ENCODE measurements at places on chromosomes 7 and 10. TPM values are rescaled to one million over a fixed set of nuclear protein-coding genes. Genes with fewer than 3 reads are reported as not detected.

Gene CAV1
- total RNA-seq = 611 TPM

Gene ABCF2
- total RNA-seq = 41.9 TPM

- H3K36me3 ChIP-seq = no peaks in the 10 kb centered on the region
- no peak overlapping the region for H3K27ac ChIP-seq
- no peak for DNase-seq
- H3K4me1 ChIP-seq = peaks cover 12% of the 10 kb centered on the region
Measured at GRCh38 chr7:139999516-139999915, 63.2 kb downstream of the PARP12 start.

Gene CCL26
- total RNA-seq = 2.0 TPM

Gene IRF5
- total RNA-seq = 7.6 TPM

- no peak overlapping the region for H3K27ac ChIP-seq
- no peak overlapping the region for H3K4me3 ChIP-seq
- H3K27me3 ChIP-seq = no peaks in the 10 kb centered on the region
- no peak for DNase-seq
Measured at GRCh38 chr10:42924484-42924883, 141.9 kb downstream of the BMS1 start.

Gene OPALIN
- not detected for total RNA-seq

DNA sequence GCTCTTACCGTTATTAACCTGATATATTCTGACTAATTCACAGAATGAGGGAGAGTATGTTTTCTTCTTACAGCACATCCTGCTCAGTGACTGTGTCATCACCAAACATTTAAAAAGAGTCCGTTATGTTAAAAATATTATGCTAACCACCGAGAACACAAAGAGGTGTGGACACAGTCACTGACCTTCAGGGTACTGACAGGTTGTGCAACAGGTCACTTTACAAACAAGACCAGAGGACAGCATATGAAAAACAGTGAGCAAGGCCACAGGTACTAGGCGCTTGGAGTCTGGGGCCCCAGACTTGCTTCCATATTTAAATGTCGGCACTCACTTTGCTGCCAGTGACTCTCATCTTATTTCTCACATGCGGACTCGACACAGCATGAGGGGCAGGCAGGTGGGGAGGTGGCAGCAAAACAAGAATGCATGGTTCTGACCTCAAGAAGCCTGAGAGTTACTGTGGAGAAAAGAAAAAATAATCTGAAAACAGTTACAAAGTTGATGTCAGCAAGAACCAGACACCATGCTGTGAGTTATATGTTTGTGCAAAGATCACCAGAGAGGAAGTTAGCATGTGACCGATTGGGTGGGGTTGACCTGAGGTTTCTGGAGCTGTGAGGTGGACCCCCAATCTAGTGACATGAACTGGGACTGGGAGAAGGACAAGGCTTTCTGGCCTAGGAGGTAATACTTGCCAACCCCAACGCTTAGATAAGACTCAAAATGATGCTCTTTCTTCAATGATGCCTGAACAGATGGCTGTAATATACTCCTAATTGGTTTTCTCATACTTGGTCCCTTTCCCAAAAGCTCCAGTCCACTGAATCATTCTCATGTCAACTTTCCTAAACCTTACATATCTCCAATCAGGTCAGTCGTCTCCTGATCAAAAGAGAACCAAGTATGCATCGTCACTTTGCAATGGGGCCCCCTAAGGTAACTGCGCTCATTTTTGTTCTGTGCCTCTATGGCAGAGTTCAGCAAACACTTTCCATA lies 102.4 kb downstream of the HIPK2 start:
- no peaks in the 10 kb centered on the region for H3K36me3 ChIP-seq
- no peak for DNase-seq
- no peaks in the 10 kb centered on the region for H3K27me3 ChIP-seq
- H3K4me1 ChIP-seq = peaks cover 33% of the 10 kb centered on the region

- no peak overlapping the region for H3K4me3 ChIP-seq
- peaks cover 79% of the 10 kb centered on the region for H3K36me3 ChIP-seq
- H3K4me1 ChIP-seq = no peaks in the 10 kb centered on the region
- no peak for DNase-seq
- H3K27me3 ChIP-seq = no peaks in the 10 kb centered on the region
- no peak overlapping the region for H3K27ac ChIP-seq
Measured at GRCh38 chr10:97664282-97664850, 22.7 kb downstream of the AVPI1 start.

Gene PIK3CG
- 3.8 TPM for total RNA-seq

Gene CCDC71L
- 23.2 TPM for total RNA-seq

DNA sequence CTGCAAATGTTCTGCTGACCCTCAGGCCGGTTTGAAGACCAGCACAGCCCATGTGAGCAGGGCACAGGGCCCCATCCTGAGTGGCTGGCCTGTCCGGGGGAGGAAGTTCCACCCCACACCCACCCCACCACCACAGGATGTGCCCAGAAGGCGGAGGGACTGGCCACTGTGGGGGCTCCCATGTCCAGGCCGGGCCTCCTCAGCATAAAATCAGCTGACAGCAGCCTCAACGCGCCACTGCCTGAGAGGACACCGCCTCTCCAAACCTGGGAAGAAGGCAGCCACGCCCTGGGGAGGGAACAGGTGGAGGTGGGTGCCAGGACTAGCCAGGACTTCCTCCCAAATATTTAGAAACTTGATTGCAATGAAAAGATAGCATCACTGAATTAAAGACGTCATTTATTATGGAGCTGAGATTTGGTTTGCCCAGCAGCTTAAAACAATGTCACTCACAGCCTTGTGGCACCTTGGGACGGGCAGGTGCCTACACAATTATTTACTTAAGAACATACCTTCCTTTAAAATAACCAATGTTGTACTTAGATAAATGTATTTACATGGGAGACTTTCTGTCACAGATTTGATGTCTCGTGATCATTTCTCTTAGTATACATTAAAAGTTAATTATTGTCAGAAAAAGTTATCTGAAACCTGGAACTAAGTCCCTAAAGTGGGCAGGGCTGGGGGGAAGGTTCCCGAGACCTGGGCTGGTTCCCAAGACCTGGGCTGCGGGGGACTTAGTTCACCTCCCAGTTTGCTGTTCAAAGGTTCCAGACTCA lies 27.3 kb upstream of the FAM20C start:
- no peaks in the 10 kb centered on the region for H3K4me1 ChIP-seq
- DNase-seq = no peak
- H3K4me3 ChIP-seq = no peak overlapping the region
- no peaks in the 10 kb centered on the region for H3K36me3 ChIP-seq
- no peaks in the 10 kb centered on the region for H3K27me3 ChIP-seq

GRCh38 chr7:19749658-19750057 lies 23.8 kb downstream of the TMEM196 start:
- H3K4me3 ChIP-seq = no peak overlapping the region
- no peaks in the 10 kb centered on the region for H3K36me3 ChIP-seq
- no peaks in the 10 kb centered on the region for H3K27me3 ChIP-seq
- no peaks in the 10 kb centered on the region for H3K4me1 ChIP-seq
- DNase-seq = no peak

Gene ARHGAP21
- 65.7 TPM for total RNA-seq

DNA sequence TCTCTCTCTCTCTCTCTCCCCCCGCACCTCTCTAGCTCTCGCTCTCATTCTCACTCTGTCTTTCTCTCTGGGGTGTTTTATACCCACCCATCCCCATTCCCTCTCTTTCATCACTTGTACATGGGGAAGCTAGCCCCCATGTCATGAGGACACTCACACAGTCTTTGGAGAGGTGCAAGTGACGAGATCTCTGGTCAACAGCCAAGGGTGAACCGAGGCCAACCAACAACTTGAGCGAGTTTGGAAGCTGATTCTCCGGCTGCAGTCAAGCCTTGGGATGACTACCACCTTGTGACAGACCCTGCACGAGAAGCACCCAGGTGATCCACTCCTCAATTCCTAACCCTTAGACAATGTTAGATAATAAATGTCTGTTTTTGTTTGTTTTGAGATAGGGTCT lies 10.1 kb upstream of the KBTBD2 start:
- no peak overlapping the region for H3K4me3 ChIP-seq
- H3K4me1 ChIP-seq = peaks cover 3% of the 10 kb centered on the region
- DNase-seq = no peak
- no peaks in the 10 kb centered on the region for H3K36me3 ChIP-seq
- no peak overlapping the region for H3K27ac ChIP-seq
- no peaks in the 10 kb centered on the region for H3K27me3 ChIP-seq

GRCh38 chr10:27643301-27643700 lies 102.3 kb downstream of the MKX start:
- H3K36me3 ChIP-seq = no peaks in the 10 kb centered on the region
- H3K27ac ChIP-seq = no peak overlapping the region
- H3K4me1 ChIP-seq = no peaks in the 10 kb centered on the region
- no peak overlapping the region for H3K4me3 ChIP-seq
- H3K27me3 ChIP-seq = no peaks in the 10 kb centered on the region
- no peak for DNase-seq

Gene UPK3BL1
- 16.1 TPM for total RNA-seq

- H3K27me3 ChIP-seq = no peaks in the 10 kb centered on the region
- H3K36me3 ChIP-seq = no peaks in the 10 kb centered on the region
- no peak for DNase-seq
- H3K4me3 ChIP-seq = no peak overlapping the region
- H3K4me1 ChIP-seq = no peaks in the 10 kb centered on the region
Measured at GRCh38 chr7:68700414-68700813, 897.9 kb upstream of the AUTS2 start.

- H3K4me1 ChIP-seq = no peaks in the 10 kb centered on the region
- no peak overlapping the region for H3K27ac ChIP-seq
- no peaks in the 10 kb centered on the region for H3K36me3 ChIP-seq
- no peak for DNase-seq
Measured at GRCh38 chr7:64651203-64651602, 14.7 kb upstream of the ZNF107 start.

DNA sequence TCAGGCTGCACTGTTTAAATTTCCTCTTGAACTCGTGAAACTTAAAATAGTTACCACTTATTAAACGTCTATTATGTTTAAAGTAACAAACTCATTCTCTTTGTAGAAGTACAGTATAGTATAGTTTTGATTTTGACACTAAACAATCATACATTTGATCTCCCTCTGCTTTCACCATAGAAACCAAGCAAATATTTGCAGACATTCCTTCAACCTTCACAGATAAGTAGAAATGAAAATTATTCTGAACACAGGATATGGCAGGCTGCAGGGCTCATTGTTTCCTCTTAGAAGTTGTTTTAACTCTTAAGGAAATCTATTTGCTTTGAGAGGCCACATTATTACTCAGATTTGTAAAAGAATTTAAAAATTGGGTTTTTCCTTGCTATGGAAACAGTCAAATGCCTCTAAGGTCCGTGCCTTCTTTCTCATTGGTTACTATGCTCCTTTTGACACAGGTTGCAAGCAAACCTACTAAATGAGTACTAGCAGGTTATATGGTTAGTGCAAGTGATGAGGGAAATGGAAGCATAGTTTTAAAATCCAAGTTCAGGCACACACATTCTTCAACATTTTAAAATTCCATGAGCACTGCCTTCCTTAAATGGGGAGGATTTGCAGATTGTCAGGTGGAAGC lies 92.8 kb upstream of the FAM133B start:
- no peak for DNase-seq
- peaks cover 34% of the 10 kb centered on the region for H3K4me1 ChIP-seq
- H3K27me3 ChIP-seq = no peaks in the 10 kb centered on the region
- no peak overlapping the region for H3K4me3 ChIP-seq
- no peaks in the 10 kb centered on the region for H3K36me3 ChIP-seq
- peak overlapping the region; percentile 61 for H3K27ac ChIP-seq

- H3K4me3 ChIP-seq = no peak overlapping the region
- no peak for DNase-seq
- H3K27ac ChIP-seq = no peak overlapping the region
- H3K27me3 ChIP-seq = no peaks in the 10 kb centered on the region
- H3K4me1 ChIP-seq = no peaks in the 10 kb centered on the region
Measured at GRCh38 chr10:47447209-47447608, 36.7 kb downstream of the ANXA8 start.

DNA sequence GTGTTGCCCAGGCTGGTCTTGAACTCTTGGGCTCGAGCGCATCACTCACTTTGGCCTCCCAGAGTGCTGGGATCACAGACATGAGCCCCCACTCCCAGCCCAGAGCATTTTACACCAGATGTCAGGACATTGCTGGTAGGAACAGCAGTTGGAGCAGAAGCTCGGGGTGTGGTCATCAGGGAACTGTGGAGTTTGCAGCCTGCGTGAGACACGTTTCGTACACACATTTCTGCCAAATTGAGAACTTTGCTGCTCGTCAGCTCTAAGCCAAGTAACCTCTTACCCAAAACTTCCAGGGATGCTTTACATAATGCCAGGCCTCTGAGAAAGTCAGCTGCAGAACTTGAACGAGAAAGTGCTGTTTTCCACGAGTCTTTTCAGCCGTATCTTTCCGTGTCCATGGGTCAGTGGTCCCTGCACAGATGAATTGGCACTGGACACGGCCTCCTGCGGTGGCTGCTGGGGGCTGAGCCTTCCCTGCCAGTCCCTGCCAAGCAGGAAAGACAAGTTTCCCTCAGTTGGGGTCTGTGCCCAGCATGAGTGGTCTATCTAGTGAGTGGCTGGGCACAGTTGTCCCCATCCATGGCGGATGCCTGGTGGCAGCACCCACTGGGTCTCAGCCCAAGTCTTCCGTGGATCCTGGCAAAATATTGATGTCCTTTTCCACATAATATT lies 54.4 kb downstream of the DNAJB6 start:
- peaks cover 52% of the 10 kb centered on the region for H3K4me1 ChIP-seq
- H3K36me3 ChIP-seq = peaks cover 43% of the 10 kb centered on the region
- DNase-seq = no peak
- no peak overlapping the region for H3K27ac ChIP-seq
- no peak overlapping the region for H3K4me3 ChIP-seq

GRCh38 chr7:26374647-26375373 lies 83.1 kb downstream of the SNX10 start:
- no peak overlapping the region for H3K4me3 ChIP-seq
- H3K4me1 ChIP-seq = peaks cover 20% of the 10 kb centered on the region
- no peaks in the 10 kb centered on the region for H3K36me3 ChIP-seq
- peaks cover 41% of the 10 kb centered on the region for H3K27me3 ChIP-seq
- no peak for DNase-seq

Gene MRLN
- total RNA-seq = not detected

GRCh38 chr10:75487087-75487754 lies 55.8 kb downstream of the LRMDA start:
- H3K4me1 ChIP-seq = no peaks in the 10 kb centered on the region
- H3K36me3 ChIP-seq = no peaks in the 10 kb centered on the region
- no peak overlapping the region for H3K4me3 ChIP-seq
- no peaks in the 10 kb centered on the region for H3K27me3 ChIP-seq

DNA sequence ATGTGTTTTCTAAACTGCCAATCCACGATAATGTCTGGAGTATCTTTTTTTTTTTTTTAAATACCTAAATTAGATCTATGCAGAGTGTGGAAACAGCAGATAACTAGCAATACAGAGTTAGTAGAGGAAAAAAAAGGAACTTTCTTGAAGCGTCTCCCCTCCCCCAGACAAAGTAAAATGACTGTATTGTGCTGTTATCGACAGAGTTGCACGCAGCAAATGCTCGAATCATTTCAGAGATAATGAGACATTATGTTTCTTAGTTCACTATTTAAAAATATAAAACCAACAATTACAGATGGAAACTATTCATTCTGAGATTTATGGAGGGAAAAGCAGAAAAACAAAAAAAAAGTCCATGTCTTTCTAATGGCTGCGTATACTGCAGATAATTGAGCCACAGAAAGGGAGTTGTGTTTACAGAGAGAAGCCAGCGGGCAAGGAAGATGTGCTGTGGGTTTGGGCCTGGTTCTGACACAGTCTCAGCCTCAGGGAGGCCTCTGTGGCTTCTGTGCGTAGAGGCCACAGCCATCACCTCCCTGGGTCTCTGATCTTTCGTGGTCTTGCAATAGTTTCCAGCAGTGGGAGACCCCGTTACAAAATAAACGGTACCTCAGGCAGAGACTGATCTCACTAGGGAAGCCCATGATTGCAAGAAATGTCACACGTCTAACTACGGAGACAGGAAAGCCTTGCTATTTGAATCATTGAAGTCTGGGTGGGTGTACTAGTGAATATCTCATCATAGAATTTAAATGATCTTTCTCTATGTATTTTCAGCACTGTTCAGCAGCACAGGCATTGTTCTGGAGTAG lies 19.1 kb upstream of the KLF6 start:
- peak; percentile 86 for DNase-seq
- H3K27ac ChIP-seq = peak overlapping the region; percentile 78
- H3K27me3 ChIP-seq = no peaks in the 10 kb centered on the region
- H3K4me1 ChIP-seq = peaks cover 45% of the 10 kb centered on the region
